Esophagus muscularis mucosa (tissue), 4 donors: ENCODE measurements at places on chromosomes 12 and 14. TPM values are rescaled to one million over a fixed set of nuclear protein-coding genes. Genes with fewer than 3 reads are reported as not detected.

SELPLG gene
- total RNA-seq: 7.2 TPM

WIF1 gene
- total RNA-seq: 1.2 TPM

BTBD6 gene
- total RNA-seq: 72.5 TPM

TTC9 gene
- 1.7 TPM for total RNA-seq

TSPAN19 gene
- total RNA-seq: not detected
